ENCODE measurements at places on chromosomes 5 and 9.
A peak's percentile ranks its signal among the peaks of the same experiment; 100 is the strongest.

DNA sequence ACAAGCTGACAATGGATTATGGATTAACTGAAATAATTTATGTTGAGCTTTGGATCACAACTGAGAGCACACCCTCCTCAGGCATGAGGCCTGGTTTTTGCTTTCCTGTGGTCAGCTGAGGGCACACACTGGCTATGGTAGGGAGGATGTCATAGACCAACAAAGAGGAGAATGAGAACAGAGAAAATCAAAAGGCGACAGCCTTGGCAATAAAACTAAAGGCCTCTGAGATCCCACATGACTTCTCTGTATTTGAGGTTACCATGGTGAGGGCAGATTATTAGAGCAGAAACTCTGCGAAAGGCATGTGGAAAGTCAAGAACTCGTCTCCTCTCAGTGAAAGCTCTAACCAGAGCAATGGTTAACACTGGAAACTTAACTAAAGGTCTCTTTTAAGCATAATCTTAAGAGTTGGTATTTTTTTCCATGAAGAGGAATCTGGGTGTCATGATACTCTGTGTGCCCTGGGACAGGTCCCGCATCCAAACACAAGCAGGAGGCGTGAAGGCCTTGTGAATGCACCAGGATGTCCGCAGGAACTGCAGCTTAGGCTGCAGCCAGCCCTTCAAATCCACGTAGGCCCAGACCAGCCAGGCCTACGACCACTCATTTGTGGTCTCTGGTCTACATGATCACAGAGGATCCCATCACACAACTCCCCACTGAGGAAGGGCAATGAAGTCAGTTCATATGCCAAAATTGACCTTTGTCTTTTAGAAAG, 12.4 kb upstream of the MEIKIN start:
- DNase-seq, result no peak

DNA sequence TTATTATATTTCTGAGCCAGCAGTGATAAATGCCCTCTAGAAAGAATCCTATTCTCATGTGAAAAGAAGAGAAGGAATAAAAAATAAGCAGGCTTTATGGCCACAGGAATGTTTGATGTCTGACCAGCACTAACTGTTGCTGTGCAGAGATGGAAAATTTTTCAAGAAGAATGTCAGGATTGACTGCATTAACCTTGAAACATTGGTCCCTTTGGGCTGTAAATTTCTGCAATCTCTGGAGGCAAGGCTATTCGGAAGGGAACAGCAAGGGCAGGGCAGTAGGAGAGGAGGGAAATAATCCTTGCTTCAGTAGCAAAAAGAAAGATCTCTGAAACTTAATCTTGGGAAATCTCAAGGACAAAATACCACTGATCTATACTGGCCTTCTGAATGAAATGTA, 415.2 kb downstream of the DNAH5 start:
- no peak for DNase-seq

- DNase-seq, result no peak
Measured at GRCh38 chr9:78304357-78304756, 7.4 kb downstream of the PSAT1 start.

DNA sequence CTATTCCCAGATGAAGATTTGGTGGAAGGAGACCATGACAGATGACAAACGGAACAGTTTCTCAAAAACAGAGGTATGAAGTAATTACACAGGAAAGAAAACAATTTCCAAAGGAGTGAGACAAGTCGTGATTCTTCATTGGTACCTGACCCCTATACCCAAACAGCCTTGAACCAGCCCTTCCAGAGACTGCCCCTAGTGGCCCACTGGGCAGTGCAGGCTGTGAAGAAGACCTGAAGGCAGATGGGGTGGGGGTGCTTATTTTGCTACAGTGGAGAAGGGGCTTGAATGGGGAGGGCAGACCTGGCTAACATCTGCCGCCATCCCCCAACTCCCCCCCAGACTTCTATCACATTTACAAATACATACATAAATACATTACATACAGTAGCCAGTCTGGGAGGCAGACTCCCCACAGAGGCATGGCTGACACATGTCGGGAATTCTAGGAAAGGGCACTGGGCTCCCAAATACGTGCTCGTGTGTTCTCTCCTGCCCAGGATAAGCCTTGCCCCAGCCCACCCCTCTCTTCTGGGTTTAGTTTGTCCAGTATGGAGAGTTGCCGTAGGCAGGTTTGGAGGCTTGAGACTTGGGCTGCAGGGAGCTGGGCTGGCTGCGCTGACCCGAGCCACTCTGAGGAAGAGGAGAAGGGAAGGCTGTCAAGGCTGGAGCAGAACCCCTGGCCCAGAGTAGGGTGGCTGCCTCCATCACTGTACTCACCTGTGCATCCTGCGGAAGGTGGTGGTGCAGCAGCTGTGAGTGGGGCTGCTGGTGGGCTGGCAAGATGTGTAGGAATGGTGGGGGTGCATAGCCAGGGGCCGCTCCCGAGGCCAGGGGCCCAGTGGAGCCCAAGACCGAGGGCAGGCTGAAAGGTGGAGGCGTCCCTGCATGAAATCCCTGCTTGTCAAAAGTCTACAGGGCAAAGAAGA, 105.3 kb downstream of the UBE2R2 start:
- no peak for DNase-seq

GRCh38 chr9:134130503-134131375, 5.1 kb upstream of the WDR5 start:
- no peak for DNase-seq

DNA sequence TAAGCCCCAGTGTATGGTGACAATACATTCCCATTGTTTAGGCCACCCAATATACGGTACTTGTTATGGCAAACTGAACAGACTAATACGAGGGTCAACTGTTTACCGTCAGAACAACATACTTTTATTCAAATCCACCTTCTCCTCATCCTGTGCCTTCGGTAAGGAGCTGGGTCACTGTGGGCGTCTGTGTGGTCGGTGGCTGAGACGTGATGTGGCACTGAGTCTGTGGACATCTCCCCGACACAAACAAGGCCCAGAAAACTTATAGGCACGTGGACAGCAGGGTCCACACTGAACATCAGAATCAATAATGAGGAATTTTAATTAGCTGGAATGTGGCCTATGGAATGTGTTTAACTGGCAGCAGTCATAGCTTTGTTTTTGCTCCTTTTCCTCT, 154.3 kb upstream of the IRX2 start:
- no peak for DNase-seq

DNA sequence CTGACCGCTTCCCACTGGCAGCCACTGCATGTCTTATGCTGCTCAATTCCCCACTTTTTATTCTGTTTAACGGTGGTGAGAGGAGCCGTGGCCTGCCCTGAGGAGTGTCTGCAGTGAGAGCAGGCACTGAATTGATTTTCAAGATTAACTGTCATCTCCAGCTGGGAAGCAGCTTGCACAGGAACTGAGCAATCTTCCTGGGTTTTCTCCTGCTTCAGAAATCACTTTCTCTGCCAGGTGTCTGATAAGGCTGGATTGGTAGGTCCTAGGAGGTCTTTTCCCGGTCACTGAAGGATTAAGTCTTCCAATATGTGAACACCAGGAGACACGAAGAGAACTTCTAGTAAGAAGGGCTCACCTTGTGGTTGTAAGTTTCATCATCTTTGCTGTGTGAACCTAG, 181.1 kb upstream of the RAD23B start:
- DNase-seq, result no peak

- DNase-seq, result no peak
Measured at GRCh38 chr5:2532809-2533208, 218.7 kb downstream of the IRX2 start.

DNA sequence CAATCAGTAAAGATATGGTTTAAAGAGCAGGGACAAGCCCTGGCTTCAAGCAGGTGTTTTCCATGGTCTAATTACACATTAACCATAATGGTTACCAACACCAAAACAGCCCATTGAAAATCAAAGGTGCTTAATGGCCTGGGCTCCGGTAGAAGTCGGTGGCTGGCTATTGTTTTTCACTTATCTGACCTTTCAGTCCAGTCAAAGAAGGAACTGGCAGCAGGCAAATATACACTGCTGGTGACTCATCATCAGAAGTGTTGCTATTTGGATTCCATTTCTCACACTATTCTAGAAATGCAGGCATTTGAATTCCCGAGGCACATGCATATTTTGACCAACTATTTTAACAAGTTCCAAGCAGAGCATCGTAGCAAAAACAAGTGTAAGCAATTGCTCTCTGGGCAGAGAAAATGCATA, 26.3 kb upstream of the GABRP start:
- DNase-seq, result no peak

DNA sequence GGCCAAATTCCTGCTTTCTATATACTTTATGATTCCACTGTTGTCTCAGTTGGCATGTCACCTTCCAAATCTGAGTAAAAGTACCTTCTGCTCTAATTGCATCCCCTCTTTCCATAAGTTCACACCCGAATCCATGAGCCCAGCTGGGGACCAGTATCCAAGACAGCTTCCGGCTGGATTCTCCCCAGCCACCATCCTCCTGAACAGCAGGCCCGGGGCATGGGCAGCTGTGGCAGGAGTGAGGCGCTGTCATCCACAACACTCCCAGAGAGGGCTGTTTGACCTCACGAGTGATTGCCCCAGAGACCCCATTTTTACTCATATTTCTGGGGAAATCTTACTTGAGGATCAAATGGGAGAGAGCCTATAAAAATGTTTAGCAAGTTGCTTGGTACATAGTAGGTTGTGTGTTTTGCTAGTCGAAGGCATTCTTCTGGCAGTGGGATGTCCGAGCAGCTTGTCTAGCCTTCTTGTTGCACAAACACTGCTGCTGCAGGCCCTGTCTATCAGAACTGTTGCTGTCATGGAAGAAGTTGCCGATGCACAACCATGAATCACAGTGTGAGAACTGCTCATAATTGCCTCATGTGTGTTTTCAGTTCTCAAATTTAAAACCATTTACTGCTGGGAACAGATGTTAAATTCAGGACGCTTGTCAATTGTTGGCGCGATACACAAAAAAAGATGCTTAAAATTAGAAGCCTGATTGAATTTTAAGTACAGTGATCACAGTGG, 93.8 kb downstream of the HSPA4 start:
- DNase-seq, result no peak

DNA sequence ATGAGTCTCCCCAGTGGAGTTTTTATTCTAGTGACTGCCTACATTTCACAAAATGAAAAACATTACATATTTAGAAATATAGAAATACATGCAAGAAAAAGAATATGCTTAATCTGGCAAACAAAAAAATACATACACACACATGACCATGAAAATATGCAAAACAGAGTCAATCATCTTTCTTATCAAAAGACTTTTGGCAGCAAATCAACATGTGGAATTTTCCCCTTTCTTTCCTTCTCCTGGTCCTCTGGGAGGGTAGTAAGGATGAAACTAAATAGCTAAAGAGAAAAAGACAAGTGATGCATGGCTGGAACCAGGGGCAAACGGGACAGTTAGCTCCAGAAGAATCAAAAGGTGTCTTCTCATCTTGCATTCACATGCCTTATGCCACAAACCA, 69.4 kb downstream of the APBA1 start:
- DNase-seq, result no peak

- DNase-seq, result no peak
Measured at GRCh38 chr9:118984607-118985006, 384.6 kb downstream of the BRINP1 start.

DNA sequence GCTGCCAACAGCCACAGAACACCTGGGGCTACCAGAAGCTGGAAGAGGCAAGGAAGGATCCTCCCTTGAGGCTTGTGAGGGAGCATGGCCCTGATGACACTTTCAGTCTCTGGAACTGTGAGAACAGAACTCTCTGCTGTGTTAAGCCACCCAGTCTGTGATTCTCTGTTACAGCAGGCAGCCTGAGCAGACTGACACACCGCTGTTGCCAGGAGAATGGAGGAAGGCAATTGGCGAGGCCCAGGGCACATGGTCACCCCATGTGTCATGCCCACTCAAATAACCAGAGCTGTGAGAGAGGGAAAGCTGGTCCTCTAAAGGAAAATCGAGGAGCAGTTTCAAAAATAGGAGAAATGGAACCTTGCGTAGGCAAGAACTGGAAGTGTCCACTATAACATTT, 12.0 kb upstream of the KIF4B start:
- no peak for DNase-seq

GRCh38 chr5:92644266-92644886, 936.6 kb downstream of the NR2F1-AS1 start:
- no peak for DNase-seq

- no peak for DNase-seq
Measured at GRCh38 chr5:172102913-172103626, 85.0 kb downstream of the STK10 start.

GRCh38 chr9:91302831-91303230, 58.9 kb downstream of the AUH start:
- DNase-seq, result no peak

GRCh38 chr9:134434894-134435506, 108.7 kb downstream of the RXRA start:
- DNase-seq, result peak; percentile 89

- no peak for DNase-seq
Measured at GRCh38 chr9:13053504-13053903, 226.0 kb downstream of the MPDZ start.

GRCh38 chr5:102595332-102595731, 96.5 kb upstream of the SLCO6A1 start:
- DNase-seq, result no peak

GRCh38 chr9:687994-688393, 153.5 kb upstream of the DMRT1 start:
- DNase-seq, result no peak

DNA sequence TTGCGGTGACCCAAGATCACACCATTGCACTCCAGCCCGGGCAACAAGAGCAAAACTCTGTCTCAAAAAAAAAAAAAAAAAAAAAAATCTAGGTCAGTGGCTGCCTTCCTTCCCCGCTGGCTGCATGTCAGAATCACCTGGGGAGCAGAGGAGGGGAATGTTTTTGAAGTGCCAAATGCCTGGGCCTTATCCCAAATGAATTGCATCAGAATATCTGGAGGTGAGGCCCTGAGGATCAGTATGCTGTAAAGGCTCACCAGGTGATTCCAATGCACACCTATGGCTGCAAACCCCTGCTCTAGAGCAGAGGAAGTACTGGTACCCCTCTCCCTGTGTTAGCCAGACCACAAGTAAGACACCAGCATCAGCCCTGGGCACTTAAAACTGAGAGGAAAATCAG, 44.7 kb upstream of the GABRP start:
- DNase-seq, result no peak

DNA sequence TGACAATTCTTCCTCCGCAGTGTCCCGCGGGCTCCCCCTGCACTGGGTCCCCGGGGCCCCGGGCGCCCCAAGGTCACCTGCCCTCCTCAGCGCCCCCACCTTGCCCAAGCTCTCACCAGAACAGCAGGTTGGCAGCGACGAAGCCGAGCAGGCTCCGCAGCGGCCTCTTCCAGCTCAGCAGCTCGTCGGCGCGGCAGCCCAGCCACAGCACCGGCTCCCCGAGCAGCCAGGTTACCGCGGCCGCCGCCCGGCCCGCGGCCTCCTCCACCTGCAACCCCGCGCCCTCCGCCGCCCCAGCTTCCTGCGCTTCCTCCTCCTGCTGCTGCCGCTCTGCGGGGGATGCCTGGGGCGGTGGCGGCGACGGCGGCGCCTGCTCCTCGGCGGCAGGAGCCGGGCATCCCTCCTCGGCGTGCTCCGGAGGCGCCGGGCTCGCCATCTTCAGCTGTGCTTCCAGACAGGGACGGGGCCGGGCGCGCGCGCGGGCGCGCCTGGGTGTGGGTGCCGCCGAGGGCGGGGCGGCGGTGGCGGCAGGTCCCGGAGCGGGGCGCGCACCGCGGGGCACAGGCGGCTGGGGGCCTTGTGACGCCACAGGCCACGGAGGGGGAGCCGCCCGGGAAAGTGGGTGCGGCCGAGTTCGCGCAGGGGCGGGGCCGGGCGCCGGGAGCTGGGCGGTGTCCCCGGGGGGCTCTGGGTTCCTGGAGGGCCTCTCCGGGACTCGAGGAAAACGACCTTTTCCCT, at the start of gene RETREG1:
Gene RETREG1 (minus strand): TSS at position 462 of the 738 bp plus-strand sequence. CDS start 26 bp downstream, at position 436.
- DNase-seq, result peak; percentile 26

Measured in amygdala (tissue), 56 donors.